ENCODE measurements at places on chromosomes 1 and 21.

DNA sequence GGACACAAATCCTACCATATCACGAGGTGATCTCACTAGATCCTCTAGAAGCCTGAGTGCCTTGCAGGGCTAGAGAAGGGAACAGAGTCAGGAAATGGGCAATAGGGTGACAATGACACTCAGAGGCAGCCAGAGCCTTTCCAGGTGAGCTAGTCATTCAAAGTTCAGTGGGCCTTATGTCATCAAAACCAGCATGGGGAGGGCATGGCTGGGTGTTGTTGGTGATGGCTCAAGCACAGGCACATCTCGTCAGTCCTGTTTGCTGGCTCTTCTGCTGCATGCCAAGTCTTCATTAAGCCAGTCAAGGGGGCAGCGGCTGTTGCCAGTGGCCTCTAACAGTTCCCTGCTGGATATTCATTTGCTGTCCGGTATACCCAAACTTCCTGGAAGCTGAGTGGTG, 99.6 kb upstream of the USP24 start:
- no peak for DNase-seq

DNA sequence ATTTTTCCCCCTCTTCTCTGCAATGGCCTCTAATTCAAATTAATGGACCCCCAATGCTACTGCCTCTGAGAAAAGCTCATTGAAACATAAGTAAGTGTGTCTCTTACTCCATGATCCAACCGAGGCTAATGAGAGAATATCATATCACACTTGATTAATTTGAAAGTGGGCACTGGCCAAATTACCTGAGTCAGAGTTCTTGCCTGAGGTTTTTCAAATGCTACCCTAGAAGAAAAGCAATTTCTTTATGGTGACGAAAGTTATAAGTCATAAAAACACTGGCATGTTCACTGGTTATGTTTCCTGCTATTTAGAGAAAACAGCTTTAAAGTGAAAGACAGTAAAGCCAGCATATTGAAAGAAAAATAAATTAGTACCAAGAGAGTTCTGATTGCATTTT, 368.8 kb upstream of the TMPRSS15 start:
- no peak for DNase-seq

- DNase-seq, result no peak
These were observed 238.3 kb downstream of the HLX start for GRCh38 chr1:221117548-221117951.

- no peak for DNase-seq
These were observed 18.0 kb downstream of the MPZL1 start for GRCh38 chr1:167739752-167740151.

GRCh38 chr1:116417678-116418077, 44.6 kb downstream of the ATP1A1 start:
- no peak for DNase-seq

- DNase-seq, result no peak
These were observed 984.6 kb downstream of the ADGRL2 start for GRCh38 chr1:82785268-82785790.

DNA sequence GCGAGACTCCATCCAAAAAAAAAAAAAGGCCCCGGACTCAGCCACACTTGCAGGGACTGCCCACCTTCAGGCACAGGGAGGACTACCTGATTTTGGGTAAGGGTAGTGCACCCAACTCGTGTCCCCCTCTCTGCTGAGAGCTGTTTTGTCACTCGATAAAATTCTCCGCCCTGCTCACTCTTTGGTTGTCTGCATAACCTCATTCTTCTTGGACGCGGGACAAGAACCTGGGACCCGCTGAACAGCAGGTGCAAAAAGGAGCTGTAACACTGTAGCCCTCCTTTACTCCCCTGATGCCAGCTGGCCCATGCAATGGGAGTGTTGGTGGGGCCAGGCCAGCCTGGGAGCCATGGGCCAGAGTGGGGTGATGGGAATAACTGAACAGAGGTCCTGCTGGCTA, 10.6 kb downstream of the S100B start:
- no peak for DNase-seq

DNA sequence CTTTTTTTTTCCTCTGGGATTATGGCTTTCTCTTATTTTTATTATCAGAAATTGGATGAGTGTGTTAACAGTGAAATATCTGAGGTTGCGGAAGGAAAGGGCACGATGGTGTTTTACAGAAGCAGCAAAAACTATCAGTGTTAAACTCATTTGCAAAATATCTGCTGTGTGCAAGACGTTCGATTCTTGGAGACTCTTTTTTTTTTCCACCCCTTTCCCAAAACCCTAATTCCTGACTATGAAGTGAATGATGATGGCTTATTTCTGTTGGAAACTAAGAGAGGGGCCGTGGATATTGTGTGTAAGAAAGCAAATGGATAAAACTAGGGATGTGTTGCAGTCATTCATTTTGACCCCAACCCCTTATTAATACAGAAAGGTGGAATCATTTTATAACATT, 677 bp downstream of the NCAM2 start:
- DNase-seq, result peak; percentile 70

DNA sequence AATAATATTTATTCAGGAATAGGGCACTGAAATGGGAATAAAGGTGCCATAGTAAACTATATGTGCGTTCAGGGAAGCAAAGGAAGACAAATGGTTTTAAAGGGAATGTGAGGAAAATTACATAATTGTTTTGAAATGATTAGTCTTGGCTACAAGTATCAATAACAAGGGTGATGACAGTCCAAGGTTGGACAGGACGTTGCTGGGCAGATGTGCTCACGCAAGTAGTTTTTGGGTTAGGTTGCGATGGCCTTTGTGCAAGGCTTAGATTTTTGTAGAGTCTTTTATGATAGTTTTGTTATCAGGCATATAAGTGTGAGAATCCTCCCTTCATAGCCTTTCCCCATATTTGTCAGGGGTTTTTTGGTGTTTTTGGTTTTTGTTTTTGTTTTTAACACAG, 57.0 kb downstream of the SPATA6 start:
- DNase-seq, result no peak

Measured in hypothalamus (tissue), 51 donors.